Fibroblast of lung (primary cell): ENCODE measurements at places on chromosomes 6 and 20. TPM values are rescaled to one million over a fixed set of nuclear protein-coding genes. Genes with fewer than 3 reads are reported as not detected.

GRCh38 chr6:85672623-85673022 lies 29.9 kb upstream of the SYNCRIP start:
- H3K27ac ChIP-seq, result no peak overlapping the region
- H3K27me3 ChIP-seq, result no peaks in the 10 kb centered on the region
- no peaks in the 10 kb centered on the region for H3K36me3 ChIP-seq
- DNase-seq, result no peak
- peaks cover 3% of the 10 kb centered on the region for H3K4me1 ChIP-seq

The PEDS1 gene
- 7.2 and 8.3 TPM in 2 replicates for total RNA-seq

GRCh38 chr6:15420959-15421438 lies 175.1 kb downstream of the JARID2 start:
- H3K36me3 ChIP-seq, result no peaks in the 10 kb centered on the region
- no peak overlapping the region for H3K27ac ChIP-seq
- H3K4me3 ChIP-seq, result no peak overlapping the region
- no peak for DNase-seq
- no peaks in the 10 kb centered on the region for H3K4me1 ChIP-seq
- no peaks in the 10 kb centered on the region for H3K27me3 ChIP-seq

The DACT2 gene
- not detected in 2 replicates for total RNA-seq

DNA sequence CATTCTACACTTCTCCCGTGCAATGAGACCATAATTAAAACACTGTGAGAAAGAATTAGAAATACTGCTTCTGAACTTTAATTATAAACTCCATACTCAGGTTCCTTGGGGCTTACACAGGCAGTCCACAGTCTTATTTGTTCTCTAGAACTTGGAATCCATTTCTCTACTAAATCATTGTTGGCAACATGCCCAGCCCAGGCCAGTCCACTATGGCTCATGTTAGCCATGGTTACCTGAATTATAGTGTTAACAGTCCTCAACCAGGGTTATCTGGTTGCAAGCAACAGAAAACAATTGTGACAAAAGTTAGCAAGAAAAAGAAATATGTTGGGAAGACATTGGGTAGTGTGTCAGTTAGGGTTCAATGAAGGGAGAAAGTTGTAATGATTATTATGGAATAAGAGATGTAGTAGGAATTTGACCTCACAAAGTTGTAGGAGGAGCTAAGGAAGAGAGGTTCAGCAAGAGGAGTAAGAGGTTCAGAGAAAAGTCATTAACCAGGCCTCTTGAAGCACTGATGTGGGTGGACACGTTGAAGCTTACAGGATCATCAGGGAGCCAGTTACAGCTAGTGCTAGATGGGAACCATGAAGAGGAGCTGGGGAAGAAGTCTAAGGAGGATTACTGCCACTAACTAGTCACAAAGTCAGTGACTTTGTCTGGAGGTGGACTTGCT lies 352.5 kb upstream of the PRND start:
- H3K4me3 ChIP-seq, result no peak overlapping the region
- H3K36me3 ChIP-seq, result no peaks in the 10 kb centered on the region
- no peaks in the 10 kb centered on the region for H3K4me1 ChIP-seq
- no peaks in the 10 kb centered on the region for H3K27me3 ChIP-seq
- DNase-seq, result no peak

DNA sequence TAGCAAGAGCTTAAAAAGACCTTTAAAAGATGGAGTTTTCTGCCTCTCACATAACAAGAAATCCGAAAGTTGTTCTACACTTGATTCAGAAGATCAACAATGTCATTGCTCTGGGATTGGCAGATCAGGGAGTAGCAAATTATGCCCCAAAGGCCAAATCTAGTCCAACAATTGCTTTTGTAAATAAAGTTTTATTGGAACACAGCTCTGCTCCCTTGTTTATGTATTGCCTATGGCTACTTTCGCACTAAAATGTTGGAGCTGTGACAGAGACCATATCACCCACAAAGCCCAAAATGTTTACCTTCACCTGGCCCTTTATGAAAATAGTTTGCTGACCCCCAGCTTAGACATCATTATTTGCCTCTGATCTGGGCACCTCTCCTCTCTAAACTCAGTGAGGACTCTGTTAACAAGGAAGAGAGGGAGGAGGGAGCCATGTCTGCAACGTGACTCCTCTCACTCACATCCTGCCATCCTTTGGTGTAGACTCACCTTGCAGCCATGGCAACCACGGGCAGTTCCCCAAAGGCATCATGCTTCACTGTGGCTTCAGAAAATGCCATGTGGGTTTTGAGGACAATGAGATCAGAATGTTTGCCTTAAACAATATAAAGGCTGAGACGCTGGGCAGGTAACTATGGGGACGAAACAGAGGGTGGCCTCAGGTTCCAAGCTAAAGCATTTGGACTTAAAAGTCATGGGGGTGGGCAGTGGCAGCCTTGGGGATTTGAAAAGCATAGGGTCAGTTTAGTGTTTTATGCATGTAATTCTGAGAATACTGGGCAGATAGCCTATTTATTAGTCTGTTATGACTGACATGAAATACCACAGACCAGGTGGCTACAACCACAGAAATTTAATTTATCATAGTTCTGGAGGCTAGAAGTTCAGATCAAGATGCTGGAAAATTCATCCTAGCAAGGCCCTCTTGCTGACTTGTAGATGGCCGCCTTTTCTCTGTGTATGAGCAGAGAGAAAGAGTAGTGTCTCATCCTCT lies 149.7 kb upstream of the TNFAIP3 start:
- DNase-seq, result no peak
- no peaks in the 10 kb centered on the region for H3K36me3 ChIP-seq
- no peaks in the 10 kb centered on the region for H3K4me1 ChIP-seq
- no peak overlapping the region for H3K27ac ChIP-seq

GRCh38 chr20:57346477-57346876 lies 4.6 kb upstream of the RAE1 start:
- DNase-seq, result peak; percentile 69
- H3K4me1 ChIP-seq, result no peaks in the 10 kb centered on the region
- H3K27me3 ChIP-seq, result no peaks in the 10 kb centered on the region
- H3K4me3 ChIP-seq, result no peak overlapping the region

DNA sequence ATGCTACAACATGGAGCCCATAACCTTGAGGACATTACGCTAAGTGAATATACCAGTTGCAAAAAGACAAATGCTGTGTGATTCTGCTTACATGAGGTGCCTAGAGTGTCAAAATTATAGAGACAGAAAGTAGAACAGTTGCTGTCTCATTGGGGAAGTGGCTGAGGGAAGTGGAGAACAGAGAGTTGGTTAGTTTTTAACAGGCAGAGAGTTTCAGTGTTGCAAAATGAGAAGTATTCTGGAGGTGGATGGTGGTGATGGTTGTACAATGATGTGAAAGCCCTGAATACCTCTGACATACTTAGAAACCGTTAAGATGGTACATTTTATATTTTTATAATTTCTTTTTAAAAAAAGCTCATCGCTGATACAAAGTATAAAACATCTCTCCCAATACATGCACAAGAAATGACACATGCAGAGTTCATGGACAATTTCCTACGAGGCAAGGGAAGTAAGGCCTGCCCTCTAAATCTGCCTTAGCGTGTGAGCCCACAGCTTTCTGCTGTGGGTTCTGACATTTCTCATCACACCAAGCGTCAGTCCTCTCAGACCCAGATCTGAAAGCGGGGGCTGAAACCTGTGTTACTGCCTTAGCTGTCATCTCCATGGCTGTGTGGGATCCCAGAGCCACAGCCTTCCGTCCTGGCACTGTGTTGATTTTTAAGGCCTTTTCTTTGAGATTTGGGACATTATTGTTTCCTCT lies 126.0 kb downstream of the RNASET2 start:
- no peaks in the 10 kb centered on the region for H3K4me1 ChIP-seq
- no peak overlapping the region for H3K4me3 ChIP-seq
- DNase-seq, result no peak
- no peaks in the 10 kb centered on the region for H3K36me3 ChIP-seq
- no peak overlapping the region for H3K27ac ChIP-seq

The PRND gene
- not detected in 2 replicates for total RNA-seq

- DNase-seq, result peak; percentile 99
- peak overlapping the region; percentile 47 for H3K4me3 ChIP-seq
- H3K36me3 ChIP-seq, result no peaks in the 10 kb centered on the region
- H3K27ac ChIP-seq, result peak overlapping the region; percentile 91
- peaks cover 4% of the 10 kb centered on the region for H3K4me1 ChIP-seq
These were observed 764 bp upstream of the SNAP25 start for GRCh38 chr20:10217721-10218410.

The IP6K3 gene
- 1.8 and 5.4 TPM in 2 replicates for total RNA-seq

DNA sequence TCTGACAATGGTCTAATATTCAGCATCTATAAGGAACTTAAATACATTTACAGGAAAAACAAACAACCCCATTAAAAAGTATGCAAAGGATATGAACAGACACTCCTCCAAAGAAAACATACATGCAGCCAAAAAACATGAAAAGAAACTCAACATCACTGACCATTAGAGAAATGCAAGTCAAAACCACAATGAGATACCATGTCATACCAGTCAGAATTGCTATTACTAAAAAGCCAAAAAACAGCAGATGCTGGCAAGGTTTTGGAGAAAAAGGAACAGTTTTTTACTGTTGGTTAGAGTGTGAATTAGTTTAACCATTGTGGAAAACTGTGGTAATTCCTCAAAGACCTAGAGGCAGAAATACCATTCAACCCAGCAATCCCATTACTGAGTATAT lies 339.0 kb upstream of the ADGRB3 start:
- H3K4me1 ChIP-seq, result no peaks in the 10 kb centered on the region
- H3K36me3 ChIP-seq, result no peaks in the 10 kb centered on the region
- peak; percentile 67 for DNase-seq
- no peaks in the 10 kb centered on the region for H3K27me3 ChIP-seq
- H3K4me3 ChIP-seq, result no peak overlapping the region

The MDFI gene
- 0.17 and 3.3 TPM in 2 replicates for total RNA-seq

GRCh38 chr6:28543651-28544610 lies 18.2 kb downstream of the GPX5 start:
- H3K27me3 ChIP-seq, result no peaks in the 10 kb centered on the region
- H3K4me3 ChIP-seq, result peak overlapping the region; percentile 54
- H3K4me1 ChIP-seq, result no peaks in the 10 kb centered on the region
- H3K27ac ChIP-seq, result no peak overlapping the region
